A549 treated with Hydrocortisone at 1 μM for 4 hours (cell line): ENCODE measurements at places on chromosomes 2 and 18. TPM values are rescaled to one million over a fixed set of nuclear protein-coding genes. Genes with fewer than 3 reads are reported as not detected.

COL4A3 gene
- total RNA-seq, result 0.41 to 1.3 TPM (median 1.0 TPM) in 5 replicates

RIT2 gene
- total RNA-seq, result not detected in 5 replicates

TMEM247 gene
- total RNA-seq, result not detected in 5 replicates

STK17B gene
- 7.3 to 11.0 TPM (median 9.0 TPM) in 5 replicates for total RNA-seq

EFHD1 gene
- 3.3 to 5.0 TPM (median 4.3 TPM) in 5 replicates for total RNA-seq

FAM161A gene
- total RNA-seq, result 5.8 to 10.0 TPM (median 8.4 TPM) in 5 replicates
